CD4-positive, alpha-beta T cell treated with Interleukin-17A for 1 hour (primary cell): ENCODE measurements at places on chromosomes 3 and 15.

DNA sequence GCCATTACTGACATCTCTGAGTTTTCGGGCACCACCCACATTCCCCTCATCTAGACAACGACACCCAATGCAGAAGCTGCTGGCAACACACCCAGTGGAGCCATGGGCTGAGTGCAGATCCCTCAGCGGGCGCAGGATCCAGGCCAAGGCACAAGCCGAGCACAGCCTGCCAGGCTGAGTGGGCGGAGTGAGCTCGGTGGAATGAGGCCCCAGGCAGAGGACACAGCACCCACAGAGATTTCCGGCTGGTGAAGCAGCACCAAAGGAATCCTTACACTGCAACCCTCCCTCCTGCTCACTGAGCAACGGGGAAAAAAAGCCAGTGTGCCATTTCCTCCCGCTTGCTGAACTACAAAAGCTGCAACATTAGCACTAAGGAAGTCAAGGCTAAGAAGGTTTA lies 34.3 kb downstream of the ZMAT3 start:
- peak; percentile 60 for DNase-seq

- no peak for DNase-seq
Observed at GRCh38 chr3:61908382-61908781, 347.0 kb downstream of the PTPRG start.

DNA sequence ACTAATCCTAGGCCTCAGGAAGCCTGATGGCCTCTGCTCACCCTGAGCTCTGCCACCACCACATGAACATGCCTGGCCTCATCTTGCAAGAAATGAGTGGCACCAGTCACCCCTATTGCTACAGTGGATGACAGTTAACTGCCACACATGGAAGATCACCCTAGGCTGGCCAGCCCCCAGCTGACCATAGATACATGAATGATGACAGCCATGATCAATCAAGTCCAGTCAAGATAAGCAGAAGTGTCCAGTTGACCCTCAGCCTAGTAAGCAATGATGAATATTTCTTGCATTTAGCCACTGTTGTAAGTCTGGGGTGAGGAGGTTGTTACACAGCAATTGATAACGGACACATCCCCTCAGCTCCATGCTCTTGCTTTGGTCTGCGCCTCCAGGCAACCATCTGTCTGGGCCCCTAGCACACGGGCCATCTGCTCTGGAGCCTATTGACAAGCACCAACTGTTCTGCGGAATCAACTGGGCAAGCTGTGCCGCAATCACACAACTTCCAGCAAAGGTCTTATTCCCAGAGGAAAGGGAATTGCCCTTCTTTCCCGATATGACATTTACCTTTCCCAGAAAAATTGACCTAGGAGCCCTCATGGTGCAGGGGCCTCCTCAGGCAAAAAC lies 2.2 kb upstream of the LYZL4 start:
- no peak for DNase-seq

GRCh38 chr3:148606979-148607378 lies 90.7 kb upstream of the AGTR1 start:
- no peak for DNase-seq

- no peak for DNase-seq
Observed at GRCh38 chr3:183291497-183292031, 38.5 kb downstream of the B3GNT5 start.

- DNase-seq: no peak
Observed at GRCh38 chr3:133762539-133762938, 16.3 kb downstream of the TF start.

GRCh38 chr3:172511783-172512762 lies 11.2 kb downstream of the TNFSF10 start:
- peak; percentile 64 for DNase-seq

- DNase-seq: peak; percentile 59
Observed at GRCh38 chr3:119352863-119353527, 58.8 kb downstream of the ARHGAP31 start.
